GM13977 (cell line): ENCODE measurements at places on chromosomes 4 and X.

- no peak for DNase-seq
Observed at GRCh38 chr4:55347610-55348228, 1.7 kb downstream of the SRD5A3 start.

DNA sequence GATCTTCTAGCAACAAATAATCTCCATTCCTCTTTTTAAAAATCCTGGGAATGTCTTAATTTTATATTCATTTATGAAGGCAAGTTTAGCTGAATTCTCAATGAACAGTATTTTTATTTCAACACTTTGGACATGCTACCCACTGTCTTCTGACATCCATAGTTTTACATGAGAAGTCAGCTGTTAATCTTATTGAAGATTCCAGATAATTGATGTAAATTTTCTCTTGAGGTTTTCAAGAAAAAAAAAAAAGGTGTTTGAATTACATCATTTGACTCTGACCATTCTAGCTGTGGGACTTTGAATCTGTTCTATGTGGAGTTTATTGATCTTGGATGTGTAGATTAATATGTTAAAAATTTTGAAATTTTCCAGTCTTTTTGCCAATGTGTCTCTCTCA lies 28.0 kb downstream of the PDHA2 start:
- DNase-seq, result no peak

DNA sequence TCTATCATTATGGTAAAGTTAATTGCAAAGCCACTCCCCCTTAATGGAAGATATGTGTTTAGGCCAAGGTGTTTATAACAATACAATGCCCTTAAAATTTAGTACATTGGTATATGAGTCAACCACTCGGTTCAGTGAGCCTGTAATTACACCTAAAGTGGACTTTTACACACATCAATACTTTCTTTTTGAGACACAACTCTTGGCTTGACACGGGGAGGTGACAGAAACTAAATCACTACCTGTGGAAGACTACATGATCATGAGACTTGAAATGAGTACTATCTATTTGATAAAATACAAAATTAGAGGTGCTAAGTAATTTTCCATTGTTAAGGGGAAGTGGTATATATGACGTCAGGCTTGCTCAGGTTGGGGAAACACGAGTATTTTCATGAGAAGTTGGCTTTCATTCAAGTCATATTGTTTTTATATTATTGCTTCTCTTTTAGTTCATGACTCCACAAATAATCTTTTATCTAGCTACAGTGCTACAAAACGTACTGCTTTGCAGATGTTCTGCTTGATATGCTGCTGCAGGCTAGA lies 918.3 kb downstream of the ARAP2 start:
- DNase-seq, result no peak

DNA sequence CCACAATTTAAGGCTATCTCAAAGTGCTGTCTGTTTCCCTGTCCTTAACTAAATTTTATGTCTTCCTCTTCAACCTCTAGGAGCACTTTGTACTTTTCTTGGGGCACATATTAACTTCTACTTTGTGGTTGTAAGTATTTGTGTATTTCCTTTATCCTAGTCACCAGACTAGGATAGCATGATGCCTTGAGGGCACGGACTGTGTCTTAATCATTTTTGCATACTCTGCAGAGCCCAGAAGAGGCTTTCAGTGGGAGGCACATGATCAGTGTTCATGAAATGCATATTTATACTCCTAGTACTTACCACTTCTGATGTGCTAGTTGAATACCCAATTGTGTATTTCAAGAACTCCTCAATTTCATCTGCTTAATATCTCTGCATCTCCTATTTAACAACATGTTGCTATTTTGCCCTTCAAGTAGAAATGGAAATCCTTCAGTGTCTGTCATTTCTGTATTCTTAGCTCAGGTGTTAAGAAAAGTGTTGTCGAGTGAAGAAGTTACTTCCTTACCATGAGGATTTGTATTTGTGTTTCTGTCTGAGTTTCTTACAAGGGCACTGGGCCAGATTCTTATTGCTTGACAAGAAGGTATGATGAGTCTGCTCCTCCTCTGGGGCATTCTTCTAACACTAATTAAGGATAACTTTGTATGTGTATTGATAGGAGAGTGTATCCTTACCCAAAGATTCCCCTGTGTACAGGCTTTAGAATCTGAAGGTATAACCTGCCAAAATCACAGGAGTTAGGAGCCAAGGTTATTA lies 28.3 kb upstream of the PGRMC2 start:
- DNase-seq, result no peak

DNA sequence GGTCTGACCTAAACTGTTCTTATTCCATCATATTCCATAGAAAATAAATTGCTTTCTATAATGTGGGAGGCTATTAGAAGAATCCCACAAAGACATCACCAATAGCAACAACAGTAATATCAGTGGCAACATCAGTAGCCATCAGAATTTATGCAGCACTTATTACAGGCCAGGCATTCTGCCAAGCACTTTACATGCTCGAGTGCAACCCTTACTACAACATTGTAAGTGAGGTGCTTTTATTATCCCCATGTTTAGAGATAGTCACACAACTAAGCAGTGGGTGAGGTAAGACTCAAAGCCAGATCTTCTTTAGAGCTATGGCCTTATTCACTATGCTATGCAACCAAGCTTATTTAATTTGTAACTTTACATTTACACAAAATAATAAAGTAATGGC lies 317.1 kb upstream of the BMP3 start:
- no peak for DNase-seq

DNA sequence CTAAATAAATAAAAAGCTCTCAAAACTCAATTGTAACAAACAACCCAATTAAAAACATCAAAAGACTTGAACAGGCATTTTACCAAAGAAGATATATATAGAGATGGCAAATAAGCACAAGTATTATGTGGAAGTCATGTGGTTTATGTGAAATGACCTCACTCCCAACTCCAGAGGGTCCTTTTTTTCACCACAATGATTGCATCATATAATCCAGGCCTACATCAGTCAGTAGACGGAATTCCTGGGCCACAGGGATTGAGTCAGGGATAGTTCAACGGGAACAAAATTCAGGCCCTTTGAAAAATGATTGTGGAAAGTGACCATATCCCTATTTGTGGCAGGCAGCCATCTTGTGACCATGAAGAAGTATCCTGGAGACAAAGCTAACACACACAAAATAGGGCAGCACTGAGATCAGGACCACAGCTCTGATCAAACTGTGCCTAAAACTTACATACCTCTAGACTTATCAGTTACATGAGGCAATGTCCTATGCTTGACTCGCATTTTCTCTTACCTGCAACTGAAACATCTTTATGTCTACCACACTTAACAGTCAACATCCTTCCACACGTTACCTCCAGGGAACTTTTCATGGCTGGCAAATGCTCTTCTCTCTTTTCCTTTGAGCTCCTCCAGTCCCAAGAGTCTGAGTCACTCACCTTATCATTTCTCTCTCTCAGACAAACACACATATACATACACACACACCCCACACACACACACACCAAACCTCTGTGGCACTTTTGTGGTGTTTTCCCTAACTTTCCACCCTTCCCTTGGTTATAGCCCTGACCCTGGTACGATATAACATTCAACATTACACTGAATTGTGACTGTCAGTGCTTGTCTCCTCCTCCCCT lies 113.5 kb downstream of the PHF8 start:
- no peak for DNase-seq

- peak; percentile 40 for DNase-seq
Observed at GRCh38 chrX:2583194-2584162, 82.7 kb upstream of the DHRSX start.

GRCh38 chr4:68218044-68218443 lies 27.4 kb downstream of the TMPRSS11B start:
- DNase-seq, result no peak

DNA sequence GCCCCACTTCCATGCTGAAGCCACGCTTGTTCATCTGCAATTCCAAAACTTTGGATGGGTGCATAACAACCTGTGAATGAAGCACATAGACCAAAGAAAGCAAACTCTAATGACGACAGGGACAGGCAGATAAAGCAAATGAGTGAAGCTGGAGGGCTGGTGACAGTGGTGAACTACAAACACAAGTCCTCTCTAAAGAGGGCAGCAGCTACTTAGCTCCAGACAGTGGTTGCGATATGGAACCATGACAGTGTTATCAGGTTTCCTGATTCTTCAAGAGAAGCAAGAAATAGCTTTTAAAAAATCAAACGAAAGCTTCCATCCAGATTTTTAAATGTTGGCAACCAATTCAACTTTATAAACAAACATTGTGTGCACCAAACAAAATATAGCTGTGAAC lies 23.8 kb downstream of the NOX1 start:
- DNase-seq, result no peak

DNA sequence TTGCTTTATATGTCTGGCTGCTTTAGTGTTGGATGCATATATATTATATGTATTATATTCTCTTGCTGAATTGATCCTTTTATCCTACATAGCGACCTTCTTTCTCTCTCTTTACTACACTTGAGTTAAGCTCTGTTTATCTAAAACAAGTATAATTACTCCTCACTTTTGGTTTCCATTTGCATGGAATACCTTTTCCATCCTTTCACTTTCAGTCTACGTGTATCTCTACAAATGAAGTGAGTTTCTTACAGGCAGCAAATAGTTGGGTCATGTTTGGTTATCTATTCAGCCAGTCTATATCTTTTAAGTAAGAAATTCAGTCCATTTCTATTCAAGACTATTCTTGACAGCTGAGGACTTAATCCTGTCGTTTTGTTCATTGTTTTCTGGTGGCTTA lies 167.5 kb upstream of the USP38 start:
- no peak for DNase-seq

DNA sequence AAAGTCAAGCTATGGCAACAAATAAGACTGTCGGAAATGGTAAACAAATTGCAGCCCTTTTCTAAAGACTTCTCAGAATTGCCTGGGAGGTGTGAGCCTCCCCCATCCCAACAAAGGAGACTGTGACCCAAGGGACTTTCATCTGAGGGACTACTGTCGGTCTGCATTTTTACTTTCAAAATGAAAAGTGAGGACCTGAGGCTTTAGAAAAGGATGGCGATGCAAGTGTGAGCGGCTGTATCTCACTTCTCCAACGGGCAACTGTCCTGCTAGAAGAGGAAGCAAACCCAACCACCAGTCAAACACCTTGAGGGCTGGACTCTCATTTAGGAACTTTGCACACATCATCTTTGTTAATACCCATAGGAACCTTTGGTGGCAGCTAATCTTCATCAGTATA lies 62.6 kb upstream of the CLNK start:
- DNase-seq, result no peak

- DNase-seq, result no peak
Observed at GRCh38 chr4:98377559-98377958, 116.4 kb downstream of the RAP1GDS1 start.

DNA sequence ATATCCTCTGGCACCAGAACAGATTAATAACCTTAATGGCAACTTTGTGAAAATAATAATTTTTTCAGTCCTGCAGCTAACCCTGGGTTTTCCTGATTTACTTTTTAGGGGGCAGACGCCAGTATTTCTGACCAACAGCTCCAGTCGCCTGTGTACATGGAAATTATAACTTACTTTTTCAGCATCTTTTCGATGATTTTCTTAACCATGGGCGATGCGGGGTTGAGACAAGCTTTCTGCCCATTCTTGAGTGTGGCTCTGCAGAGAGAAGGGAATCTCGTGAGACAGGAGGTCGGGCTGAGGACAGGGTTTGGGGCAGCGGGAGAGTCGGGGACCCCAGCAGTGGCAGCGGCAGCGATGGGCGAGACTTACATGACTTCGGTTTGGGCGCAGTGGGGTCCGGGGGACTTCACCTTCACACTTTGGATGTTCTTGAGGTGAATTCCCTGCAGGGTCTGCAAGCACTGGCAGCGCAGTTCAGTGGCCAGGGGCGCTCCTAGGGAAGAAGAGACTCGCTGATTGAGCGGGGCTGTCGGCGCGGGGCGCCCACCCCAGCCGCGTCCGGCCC lies 484 bp downstream of the CXCL2 start:
- no peak for DNase-seq

- DNase-seq, result no peak
Observed at GRCh38 chr4:48639807-48640206, 140.3 kb downstream of the FRYL start.

- no peak for DNase-seq
Observed at GRCh38 chr4:26402458-26402857, 81.6 kb downstream of the RBPJ start.

DNA sequence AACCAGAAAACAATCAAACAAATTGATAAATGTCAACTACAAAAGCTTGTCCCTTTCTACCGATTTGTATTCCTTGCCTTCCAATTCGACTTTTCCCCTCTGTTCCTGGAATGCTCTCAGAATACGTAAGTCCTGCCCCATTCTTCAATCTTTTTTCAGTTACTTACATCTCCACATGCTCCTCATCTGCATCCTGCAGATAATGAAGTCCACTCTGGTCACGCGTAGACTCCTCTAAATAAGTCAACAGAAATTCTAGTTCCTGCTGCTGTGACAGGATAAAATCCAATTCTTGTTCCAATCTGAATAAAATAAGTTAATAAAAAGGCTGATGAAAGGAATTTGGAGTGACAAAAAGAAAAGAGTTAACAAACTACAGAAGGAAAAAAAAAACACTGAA lies 34.4 kb upstream of the RBM41 start:
- no peak for DNase-seq

- no peak for DNase-seq
Observed at GRCh38 chr4:152273343-152273742, 262.5 kb downstream of the FBXW7 start.

DNA sequence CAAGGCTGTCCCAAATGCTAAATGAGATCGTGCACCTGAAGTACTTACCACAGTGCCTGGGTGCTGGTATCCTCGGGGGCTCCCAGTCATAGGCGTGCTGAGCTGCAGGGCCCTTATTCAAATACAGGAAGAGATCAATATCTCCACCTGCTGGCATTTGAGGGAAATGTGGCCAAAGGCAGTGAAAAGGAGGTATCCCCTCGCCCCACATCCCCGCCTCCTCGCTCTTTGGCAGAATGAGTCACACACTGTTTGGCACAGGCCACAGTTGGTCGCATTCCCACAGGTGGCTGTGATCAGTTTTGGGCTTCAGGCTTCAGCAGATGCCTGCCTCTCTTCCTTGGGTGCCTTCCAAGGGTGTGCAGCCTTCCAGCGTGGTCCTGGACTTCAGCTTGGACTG lies 28.4 kb downstream of the ZNF185 start:
- peak; percentile 76 for DNase-seq
